Calu3 (cell line): ENCODE measurements at places on chromosomes 3 and 15. TPM values are rescaled to one million over a fixed set of nuclear protein-coding genes. Genes with fewer than 3 reads are reported as not detected.
A peak's percentile ranks its signal among the peaks of the same experiment; 100 is the strongest.

- no peak for DNase-seq
Measured at GRCh38 chr15:62756326-62756994, 286.1 kb upstream of the TPM1 start.

Gene OR5K2
- not detected in 2 replicates for total RNA-seq

- DNase-seq: no peak
Measured at GRCh38 chr15:26773067-26773877, 406 bp upstream of the GABRB3 start.

Gene NR2C2
- 33.5 and 41.5 TPM in 2 replicates for total RNA-seq

Gene P2RY13
- total RNA-seq: not detected in 2 replicates

Gene CCDC33
- total RNA-seq: 2.1 and 2.7 TPM in 2 replicates

GRCh38 chr3:126851382-126851781, 131.5 kb upstream of the PLXNA1 start:
- no peak for DNase-seq

GRCh38 chr15:95761501-95762165, 568.9 kb upstream of the NR2F2 start:
- DNase-seq: no peak

Gene STARD9
- total RNA-seq: 0.59 and 0.92 TPM in 2 replicates

Gene WNT7A
- 2.7 and 3.5 TPM in 2 replicates for total RNA-seq

Gene CLDN18
- 0.85 and 3.3 TPM in 2 replicates for total RNA-seq

DNA sequence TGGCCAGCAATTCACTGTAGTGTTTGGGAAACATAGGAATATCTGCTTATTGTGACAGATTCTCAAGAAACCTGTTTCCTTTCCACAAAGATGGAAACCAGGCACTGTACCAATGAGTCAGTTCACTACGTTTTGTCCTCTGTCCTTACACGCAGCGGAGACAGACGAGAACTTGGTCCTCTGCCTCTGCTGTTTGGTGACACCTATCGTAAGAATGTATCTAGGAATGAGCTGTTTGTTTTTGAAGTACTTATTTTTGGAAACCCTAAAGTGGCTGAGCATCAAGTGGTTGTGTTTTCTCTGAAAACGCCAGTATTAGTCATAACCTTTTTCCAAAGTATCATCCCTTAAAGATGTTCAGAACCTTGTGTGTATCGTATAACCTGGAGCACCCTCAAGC, 93.0 kb downstream of the PGPEP1L start:
- no peak for DNase-seq

Gene SGO1
- total RNA-seq: 29.4 and 30.2 TPM in 2 replicates

GRCh38 chr3:14663396-14664135, 11.4 kb upstream of the C3orf20 start:
- DNase-seq: no peak

DNA sequence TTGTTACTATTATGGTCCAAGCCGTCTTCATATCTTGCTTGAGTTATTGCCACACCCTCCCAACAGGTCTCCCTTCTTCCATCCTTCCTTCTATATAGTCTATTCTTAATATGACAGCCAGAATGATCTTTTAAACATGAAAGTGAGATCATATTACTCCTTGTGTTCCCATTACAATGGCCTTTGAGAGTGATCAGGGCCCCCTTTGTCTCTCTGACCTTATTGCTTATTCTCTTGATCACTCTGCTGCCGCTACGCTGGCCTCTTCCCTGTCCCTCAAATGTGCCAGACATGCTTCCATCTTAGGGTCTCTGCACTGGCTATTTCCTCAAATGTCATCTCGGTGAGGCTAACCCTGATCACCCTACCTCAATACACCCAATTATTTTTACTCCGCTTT, 38.1 kb downstream of the UBE2E2 start:
- DNase-seq: no peak

- DNase-seq: no peak
Measured at GRCh38 chr3:149000206-149000745, 8.9 kb downstream of the GYG1 start.

Gene DYNC1LI1
- total RNA-seq: 25.4 and 29.8 TPM in 2 replicates

GRCh38 chr15:68497206-68497910, 65.4 kb upstream of the ITGA11 start:
- DNase-seq: no peak

DNA sequence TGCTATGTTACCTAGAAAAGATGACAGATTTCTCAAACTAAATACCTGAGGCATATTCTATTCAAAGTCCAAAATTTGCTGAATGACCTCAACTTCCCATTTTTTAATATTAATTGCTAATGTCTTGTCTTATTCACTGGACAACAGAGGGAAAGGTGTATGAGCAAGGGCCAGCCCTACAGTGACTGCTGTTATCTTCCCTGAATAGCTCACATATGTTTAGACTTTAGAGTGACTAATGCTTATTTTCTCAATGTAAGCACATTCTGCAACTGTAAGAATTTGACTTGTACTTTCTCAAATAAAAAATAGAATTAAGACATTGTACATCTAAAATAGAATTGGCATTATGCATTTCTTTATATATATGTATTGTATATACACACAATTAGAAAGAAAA, 26.5 kb upstream of the AADACL2 start:
- DNase-seq: no peak

GRCh38 chr15:35089551-35089950, 4.5 kb upstream of the NANOGP8 start:
- no peak for DNase-seq

- DNase-seq: no peak
Measured at GRCh38 chr3:155244699-155245098, 48.8 kb downstream of the STRIT1 start.

- DNase-seq: no peak
Measured at GRCh38 chr15:39667382-39668127, 86.7 kb downstream of the THBS1 start.

GRCh38 chr3:24259901-24260512, 234.6 kb downstream of the THRB start:
- DNase-seq: no peak

DNA sequence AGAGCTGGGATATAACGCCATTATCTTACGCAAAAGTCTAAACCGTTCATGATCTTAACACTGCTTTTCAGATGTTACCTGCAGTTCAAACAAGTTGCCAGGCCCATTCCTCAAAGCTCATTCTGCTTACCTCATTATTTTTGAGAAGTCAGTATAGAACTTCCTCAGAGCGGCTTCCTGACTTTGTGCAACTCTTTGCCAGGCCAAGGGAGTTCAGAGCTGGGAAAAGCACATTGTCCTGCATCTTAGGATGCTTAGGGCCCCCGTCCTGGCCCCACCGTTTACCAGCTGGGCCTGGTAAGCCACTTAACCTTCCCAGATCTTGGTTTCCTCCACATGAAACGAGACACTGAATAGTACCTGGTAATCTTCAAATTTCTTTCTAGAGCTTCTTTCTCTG, 6.8 kb upstream of the C2CD4B start:
- no peak for DNase-seq

Gene FOXB1
- total RNA-seq: not detected in 2 replicates

Gene C2CD4B
- total RNA-seq: 18.8 and 29.9 TPM in 2 replicates

DNA sequence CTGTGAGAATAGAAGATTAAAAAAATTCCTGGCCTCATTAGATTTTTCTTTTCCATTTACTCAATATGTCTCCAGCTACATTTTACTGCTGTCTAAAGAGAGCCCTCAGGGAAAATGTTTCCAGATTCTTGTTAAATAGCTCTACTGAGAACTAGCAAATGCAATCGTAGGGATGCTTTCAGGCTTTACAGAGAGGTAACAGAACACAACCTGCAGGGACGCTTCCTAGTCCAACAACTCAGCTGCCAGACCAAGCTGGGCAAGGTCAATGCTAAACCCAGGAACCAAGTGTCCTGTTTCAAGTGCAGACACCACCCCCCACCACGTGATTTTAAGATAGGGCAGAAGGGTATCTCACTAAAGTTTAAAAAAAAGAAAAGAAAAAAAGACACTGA, 25.2 kb downstream of the ARHGEF3 start:
- no peak for DNase-seq

Gene CYP8B1
- total RNA-seq: not detected in 2 replicates

- DNase-seq: no peak
Measured at GRCh38 chr15:31389576-31389975, 62.9 kb downstream of the KLF13 start.

Gene ADAMTSL3
- total RNA-seq: 1.1 and 2.4 TPM in 2 replicates

DNA sequence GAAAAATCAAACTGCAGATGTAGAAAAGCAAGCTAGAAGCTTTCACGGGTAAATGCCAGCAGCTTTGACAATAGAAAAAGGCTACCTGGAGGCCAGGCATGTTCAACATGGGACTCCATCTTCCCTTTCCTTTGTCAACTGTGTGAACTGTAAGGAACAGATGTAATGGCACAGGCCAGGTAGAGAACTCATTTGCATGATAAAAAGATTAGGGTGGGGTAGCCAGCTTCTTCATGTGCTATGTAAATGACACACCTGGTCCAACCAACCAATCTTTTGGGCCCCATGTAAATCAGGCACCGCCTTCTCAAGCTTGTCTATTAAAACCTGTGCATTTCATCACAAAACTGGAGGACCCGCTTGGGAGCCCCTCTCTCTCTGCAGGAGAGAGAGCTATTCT, 686.5 kb upstream of the GOLIM4 start:
- no peak for DNase-seq

DNA sequence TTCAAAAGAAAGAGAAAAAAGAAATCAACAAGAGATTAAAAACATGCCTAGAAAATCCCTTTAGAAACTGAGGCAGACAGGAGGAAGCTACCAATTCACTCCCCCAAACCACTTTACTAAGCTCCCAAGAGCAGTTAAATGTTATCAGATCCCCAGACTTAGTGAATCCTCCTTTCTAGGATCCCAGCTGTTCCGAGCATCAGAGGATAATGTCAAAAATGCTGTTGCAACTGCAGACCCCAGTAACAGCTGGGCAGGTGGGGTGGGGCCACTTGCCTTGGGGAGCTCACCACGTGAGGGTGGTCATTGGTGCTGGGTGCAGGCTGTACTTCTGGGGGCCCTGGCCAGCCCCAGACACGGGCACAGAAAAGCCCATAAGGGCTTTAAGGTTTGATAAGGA, 9.1 kb downstream of the POMGNT2 start:
- no peak for DNase-seq

- DNase-seq: no peak
Measured at GRCh38 chr3:194070220-194070633, 65.7 kb upstream of the HES1 start.

- no peak for DNase-seq
Measured at GRCh38 chr15:85754989-85755388, 39.7 kb downstream of the KLHL25 start.

DNA sequence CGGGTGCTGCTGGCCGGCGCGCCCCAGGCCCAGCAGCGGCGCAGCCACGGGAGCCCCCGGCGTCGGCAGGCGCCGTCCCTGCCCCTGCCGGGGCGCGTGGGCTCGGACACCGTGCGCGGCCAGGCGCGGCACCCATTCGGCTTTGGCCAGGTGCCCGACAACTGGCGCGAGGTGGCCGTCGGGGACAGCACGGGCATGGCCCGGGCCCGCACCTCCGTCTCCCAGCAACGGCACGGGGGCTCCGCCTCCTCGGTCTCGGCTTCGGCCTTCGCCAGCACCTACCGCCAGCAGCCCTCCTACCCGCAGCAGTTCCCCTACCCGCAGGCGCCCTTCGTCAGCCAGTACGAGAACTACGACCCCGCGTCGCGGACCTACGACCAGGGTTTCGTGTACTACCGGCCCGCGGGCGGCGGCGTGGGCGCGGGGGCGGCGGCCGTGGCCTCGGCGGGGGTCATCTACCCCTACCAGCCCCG, 777 bp downstream of the LOXL1 start:
- DNase-seq: peak; percentile 67

Gene ZNF654
- total RNA-seq: 12.9 and 14.1 TPM in 2 replicates
